ENCODE measurements at places on chromosomes 1 and 21. TPM values are rescaled to one million over a fixed set of nuclear protein-coding genes. Genes with fewer than 3 reads are reported as not detected.

The CACNA1S gene
- not detected for total RNA-seq

The PFKFB2 gene
- total RNA-seq, result 19.2 TPM

The CHRNB2 gene
- 0.70 TPM for total RNA-seq

The XCL1 gene
- total RNA-seq, result 0.23 TPM

The VWA5B1 gene
- total RNA-seq, result 0.24 TPM

DNA sequence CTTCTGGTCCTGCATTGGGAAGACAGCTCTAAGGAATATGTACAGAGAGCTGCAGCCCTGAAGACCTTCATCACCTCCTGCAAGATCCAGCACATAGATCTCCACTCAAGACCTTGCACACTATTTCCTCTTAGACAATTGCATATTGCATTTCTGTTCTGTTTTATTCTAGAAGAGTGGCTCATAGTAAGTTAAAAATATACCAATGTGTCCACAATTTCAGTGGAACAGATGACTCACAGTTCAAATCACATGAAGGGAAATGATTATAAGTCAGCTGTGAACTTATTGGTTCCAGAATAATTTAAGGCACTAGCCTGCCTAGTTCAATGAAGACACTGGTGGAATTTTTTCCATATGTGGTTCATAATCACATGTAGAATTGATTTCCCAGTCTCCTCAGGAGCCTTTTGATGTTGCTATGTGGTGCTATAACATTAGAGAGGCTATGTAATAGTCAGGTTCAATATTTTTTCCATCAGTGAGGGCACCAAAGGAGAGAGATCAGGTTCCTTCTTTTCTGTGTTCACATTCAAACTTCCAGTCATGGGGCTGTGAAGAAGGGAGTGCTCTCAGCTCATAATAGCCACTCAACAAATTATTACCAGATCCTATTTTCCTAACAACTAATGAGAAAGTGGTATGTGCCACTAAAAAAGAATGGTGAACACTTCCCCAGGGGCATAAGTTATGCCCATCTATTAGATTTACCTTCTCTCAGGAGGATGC, 9.8 kb upstream of the AK5 start:
- no peak for DNase-seq

DNA sequence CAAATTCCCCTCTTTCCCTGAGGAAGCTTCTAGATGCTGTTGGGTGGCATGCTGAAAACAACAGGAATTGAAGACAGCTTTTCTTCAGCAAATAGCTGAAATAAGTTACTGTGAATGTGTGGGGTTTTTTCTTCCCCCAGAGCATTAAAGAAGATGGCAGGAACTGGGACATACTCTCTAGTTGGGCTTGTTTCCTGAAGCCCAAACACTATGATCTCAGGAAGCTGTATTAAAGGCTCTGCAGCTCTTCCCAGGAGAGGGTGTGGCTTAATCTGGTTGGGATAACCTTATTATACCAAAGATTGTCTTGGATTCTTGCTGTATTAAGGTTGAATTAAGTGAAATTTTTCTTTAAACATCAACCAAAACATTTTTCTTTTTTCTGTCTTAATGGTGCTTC, 64.9 kb upstream of the LMO4 start:
- no peak for DNase-seq

- peak; percentile 11 for DNase-seq
Measured at GRCh38 chr1:172778456-172779455, 119.9 kb downstream of the FASLG start.

DNA sequence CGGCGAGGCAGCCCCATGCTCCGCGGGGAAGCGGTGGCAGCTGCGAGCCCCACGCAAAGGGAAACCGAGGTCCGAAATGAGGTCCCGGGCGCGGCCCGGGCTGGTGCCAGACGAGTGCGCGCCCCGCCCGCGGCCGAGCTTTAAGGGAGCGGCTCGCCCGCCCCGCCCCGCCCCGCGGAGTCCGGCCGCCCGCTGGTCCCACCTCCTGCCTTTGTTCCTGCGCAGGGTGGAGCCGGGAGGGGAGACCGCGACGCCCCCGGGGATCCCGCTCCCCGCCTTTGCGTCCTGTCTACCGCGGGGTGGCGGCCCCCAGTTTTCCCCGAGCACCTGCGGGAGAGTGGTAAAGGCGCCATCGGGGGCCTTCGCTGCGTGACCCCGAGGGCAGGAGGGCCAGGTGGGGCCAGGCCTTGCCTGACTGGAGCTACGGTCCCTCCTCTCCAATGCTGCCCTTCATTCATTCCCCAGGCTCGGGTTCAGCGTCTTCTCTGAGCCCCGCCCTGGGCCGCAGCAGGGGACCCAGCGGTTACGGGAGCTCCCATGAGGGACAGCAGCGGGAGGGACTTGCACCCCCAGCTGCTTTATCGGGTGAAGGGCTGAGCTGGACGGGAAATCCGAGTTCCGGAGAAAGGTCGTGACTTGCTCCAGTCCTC, at the start of gene HES2:
TSS of gene HES2 (minus strand) at position 116 of the 650 bp plus-strand sequence. CDS start at position 17, 99 bp downstream.
- peak; percentile 48 for DNase-seq

- DNase-seq, result no peak
Measured at GRCh38 chr1:6918925-6919511, 133.8 kb downstream of the CAMTA1 start.

Measured in hepatocyte (in vitro differentiated cells).